SJSA1 (cell line): ENCODE measurements at places on chromosomes 5 and 9. TPM values are rescaled to one million over a fixed set of nuclear protein-coding genes. Genes with fewer than 3 reads are reported as not detected.

Gene PIK3R1
- total RNA-seq: 7.5 and 12.1 TPM in 2 replicates

Gene SOX30
- total RNA-seq: 2.7 and 5.8 TPM in 2 replicates

Gene SLC4A9
- total RNA-seq: not detected in 2 replicates

Gene HBEGF
- total RNA-seq: 44.2 and 46.9 TPM in 2 replicates

Gene PCDHB12
- total RNA-seq: 1.8 and 6.2 TPM in 2 replicates

Gene SLC25A46
- 93.7 and 117 TPM in 2 replicates for total RNA-seq

Gene KIF27
- 0.34 and 1.2 TPM in 2 replicates for total RNA-seq

Gene PRDM9
- not detected in 2 replicates for total RNA-seq

Gene SLC6A7
- not detected in 2 replicates for total RNA-seq

Gene SPATA31D3
- not detected in 2 replicates for total RNA-seq

Gene MCC
- total RNA-seq: 22.8 and 31.3 TPM in 2 replicates

Gene TERT
- total RNA-seq: 4.0 and 5.0 TPM in 2 replicates

Gene F12
- total RNA-seq: 0.74 and 3.9 TPM in 2 replicates

Gene HCN1
- total RNA-seq: not detected in 2 replicates

Gene FST
- 7.3 and 11.5 TPM in 2 replicates for total RNA-seq

Gene ASS1
- 20.9 and 25.2 TPM in 2 replicates for total RNA-seq

Gene PCDHGA8
- 0.32 and 1.1 TPM in 2 replicates for total RNA-seq

Gene CNTFR
- total RNA-seq: not detected in 2 replicates

Gene SLC28A3
- total RNA-seq: 0.11 and 0.13 TPM in 2 replicates

Gene TMEM232
- total RNA-seq: 2.1 TPM in 1 of 2 replicates, not detected in the other

Gene MED10
- total RNA-seq: 26.8 and 30.1 TPM in 2 replicates

Gene TAS2R1
- total RNA-seq: not detected in 2 replicates

Gene ERCC8
- total RNA-seq: 18.6 and 41.3 TPM in 2 replicates

Gene TXNDC8
- total RNA-seq: not detected in 2 replicates

Gene ORM2
- not detected in 2 replicates for total RNA-seq

Gene TRIP13
- total RNA-seq: 108 TPM in 2 replicates

Gene ZBTB5
- 12.8 and 13.7 TPM in 2 replicates for total RNA-seq

Gene PCDHGA1
- 2.2 and 3.1 TPM in 2 replicates for total RNA-seq

Gene PTPRD
- not detected in 2 replicates for total RNA-seq

Gene GABRA6
- not detected in 2 replicates for total RNA-seq

Gene SPAG8
- 0.13 TPM in 1 of 2 replicates, not detected in the other for total RNA-seq

Gene ZNF354C
- not detected in 2 replicates for total RNA-seq

Gene GZMA
- total RNA-seq: not detected in 2 replicates

Gene CEL
- total RNA-seq: 0.61 TPM in 1 of 2 replicates, not detected in the other
